Activated CD4-positive, alpha-beta memory T cell treated with anti-CD3 and anti-CD28 coated beads for 36 hours (primary cell): ENCODE measurements at places on chromosomes 12 and 14. TPM values are rescaled to one million over a fixed set of nuclear protein-coding genes. Genes with fewer than 3 reads are reported as not detected.

The CYP27B1 gene
- total RNA-seq, result 7.1 TPM

The FAM181A gene
- not detected for total RNA-seq

The C12orf76 gene
- 14.2 TPM for total RNA-seq

The AMN gene
- 0.17 TPM for total RNA-seq

- no peak for DNase-seq
Observed at GRCh38 chr12:122167356-122167925, 6.6 kb downstream of the IL31 start.

DNA sequence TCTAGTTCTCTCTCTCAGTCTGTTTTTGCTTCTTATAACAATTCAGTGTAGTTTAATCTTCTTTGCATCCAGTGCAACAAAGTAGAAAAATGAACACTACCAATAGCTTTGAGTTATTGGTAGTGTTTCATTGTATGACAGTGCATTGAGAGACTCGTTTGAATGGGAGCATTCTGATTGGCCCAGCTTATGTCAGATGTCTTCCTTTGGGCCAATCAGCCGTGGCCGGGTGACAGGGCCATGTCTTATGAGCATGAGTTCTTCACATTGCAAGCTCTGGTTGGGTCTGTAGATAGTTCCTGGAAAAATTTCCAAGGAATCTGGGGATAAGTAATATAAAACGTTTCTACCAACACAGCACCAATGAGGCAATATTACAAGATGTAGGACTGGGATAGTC is 36.5 kb downstream of the GYS2 start:
- DNase-seq, result no peak

GRCh38 chr12:44774815-44775411 is 101.2 kb downstream of the NELL2 start:
- DNase-seq, result peak; percentile 71

- DNase-seq, result no peak
Observed at GRCh38 chr12:7758766-7759140, 6.3 kb upstream of the NANOGNB start.

- DNase-seq, result no peak
Observed at GRCh38 chr14:42228611-42229010, 621.9 kb downstream of the LRFN5 start.

DNA sequence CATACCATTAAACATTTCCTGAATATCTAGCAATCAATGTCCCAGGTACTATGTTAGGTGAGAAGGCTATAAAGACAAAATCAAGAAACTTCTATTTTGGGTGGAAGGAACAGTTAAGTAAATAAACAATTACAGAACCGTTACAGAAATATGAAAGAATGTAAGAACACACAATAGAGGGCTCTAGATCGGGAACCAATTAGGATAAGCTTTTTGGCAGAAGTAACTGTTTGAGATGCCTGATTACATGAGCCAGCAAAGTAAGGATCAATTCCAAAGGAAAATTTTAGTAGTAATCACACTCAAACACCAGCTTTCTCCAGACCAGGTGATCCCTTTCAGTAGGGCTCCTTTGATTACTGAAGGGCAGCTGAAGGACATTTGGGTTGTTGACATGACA is 33.9 kb downstream of the PPP1R12A start:
- DNase-seq, result no peak
